EH (cell line): ENCODE measurements at places on chromosomes 1 and 21.

GRCh38 chr1:42177541-42177981, 13.0 kb upstream of the GUCA2A start:
- peak; percentile 86 for DNase-seq

DNA sequence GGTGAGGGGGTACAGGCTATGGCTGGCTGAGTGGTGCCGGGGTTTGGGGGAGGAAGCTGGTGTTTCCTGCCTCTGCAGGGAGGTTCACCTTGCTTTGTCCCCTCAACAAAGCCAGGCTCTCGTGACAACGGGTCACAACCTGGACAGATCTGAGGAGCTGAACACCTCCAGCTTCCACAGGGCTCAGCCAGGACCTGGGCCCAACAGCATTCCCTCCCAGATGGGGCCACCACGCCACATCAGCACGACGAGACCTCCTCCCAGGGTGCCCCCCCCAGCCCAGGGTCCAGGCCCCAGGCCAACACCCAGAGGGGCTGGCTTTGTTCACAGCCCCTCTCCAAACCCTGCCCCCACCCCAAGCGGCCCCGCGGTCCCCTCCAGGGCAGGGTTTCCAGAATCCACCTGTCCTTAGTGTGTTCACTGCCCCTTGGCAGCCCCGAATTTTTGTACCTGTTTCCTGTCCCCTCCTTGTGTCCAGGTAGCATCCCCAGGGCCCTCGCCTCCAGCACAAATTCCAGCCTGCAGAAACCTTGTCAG, 34.7 kb downstream of the UBE2G2 start:
- no peak for DNase-seq

DNA sequence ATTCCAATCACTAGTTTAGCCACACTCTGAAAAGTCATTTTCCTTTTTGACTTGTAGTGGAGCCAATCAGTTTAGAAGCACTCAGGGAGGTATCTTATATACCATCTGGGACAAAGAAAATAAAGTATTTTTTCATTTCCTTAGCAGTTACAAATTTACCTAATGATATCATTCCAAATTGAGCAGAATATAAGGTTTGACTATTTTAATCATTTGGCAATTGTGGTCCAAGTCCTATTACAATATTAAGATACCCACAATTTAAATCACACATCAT, 170.6 kb downstream of the LTN1 start:
- DNase-seq: peak; percentile 36

DNA sequence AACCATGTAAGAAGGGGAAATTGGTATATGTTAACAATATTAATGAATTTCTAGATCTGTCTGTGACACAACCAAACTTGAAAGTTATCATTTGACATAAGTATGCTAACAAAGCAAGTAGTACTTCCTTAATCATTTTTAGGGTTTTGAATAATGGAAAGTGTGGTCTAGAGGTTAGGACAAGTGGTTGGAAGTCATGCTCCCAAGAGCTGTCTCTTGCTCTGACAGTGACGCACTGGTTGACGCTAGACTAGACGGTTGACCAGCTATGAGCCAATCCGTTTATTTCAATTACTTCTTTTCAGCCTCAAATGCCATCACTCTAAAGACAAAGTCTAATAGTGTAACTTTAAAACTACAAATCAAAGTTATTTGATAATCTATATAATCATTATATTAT, 20.7 kb upstream of the RGS1 start:
- no peak for DNase-seq

DNA sequence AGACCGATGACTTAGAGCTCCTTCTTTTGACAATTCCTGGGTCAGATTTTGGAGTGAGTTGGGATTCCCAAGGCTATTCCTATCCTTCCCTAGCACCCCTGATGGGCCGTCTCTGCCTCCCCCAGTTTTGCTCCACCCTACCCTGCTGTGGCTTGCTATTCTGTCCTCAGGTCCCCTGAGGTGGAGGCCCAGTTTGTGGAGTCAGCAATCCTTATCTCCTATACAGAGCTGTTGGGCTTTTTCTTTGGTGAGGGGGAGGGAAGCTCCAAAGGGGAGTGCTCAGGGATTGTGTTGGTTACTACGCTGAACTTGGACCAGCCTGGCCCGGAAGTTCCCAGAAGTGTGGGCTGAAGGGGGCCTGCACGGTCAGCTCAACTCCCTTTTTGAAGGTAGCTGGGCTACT, 7.6 kb downstream of the SESN2 start:
- no peak for DNase-seq

DNA sequence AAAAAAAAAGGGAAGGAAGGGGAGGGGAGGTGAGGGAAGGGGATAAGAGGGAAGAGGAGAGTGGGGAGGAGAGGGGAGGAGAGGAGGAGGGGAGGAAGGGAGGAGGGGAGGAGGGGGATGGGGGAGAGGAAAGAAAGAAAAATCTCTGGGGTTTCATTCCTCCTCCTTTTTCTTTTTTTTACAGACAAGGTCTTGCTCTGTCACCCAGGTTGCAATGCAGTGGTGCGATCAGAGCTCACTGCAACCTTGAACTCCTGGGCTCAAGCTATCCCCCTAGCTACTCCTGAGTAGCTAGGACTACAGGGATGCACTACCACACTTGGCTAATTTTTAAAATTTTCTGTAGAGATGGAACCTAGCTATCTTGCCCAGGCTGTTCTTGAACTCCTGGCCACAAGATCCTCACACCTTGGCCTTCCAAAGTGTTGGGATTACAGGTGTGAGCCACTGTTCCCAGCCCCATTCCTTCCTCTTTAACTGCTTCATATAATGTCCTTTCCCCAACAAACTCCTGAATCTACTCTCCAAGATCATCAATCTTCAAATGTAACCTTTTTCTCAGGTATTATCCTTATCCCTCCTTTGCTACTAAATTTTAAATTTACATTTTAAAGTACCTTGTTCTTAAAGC, 23.2 kb downstream of the GON4L start:
- DNase-seq: no peak

DNA sequence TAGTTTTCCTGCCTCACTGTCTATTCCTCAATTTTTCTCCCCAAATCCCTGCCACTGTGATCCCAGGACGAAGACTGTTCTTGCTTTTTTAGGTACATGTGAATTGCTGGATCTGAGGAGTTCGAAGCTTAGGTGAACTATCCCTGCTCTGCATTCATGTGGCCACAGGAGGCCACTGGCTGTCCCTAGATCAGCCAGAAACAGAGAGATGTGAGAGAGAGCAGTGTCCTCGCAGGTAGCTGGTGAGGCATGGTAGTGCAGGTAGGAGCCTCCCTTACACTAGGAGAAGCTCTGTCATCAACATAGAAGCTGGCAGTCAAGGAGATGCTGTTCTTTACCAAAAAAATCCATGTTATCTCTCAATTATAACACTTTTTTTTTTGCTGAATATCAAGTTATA, 71.5 kb downstream of the USP24 start:
- no peak for DNase-seq

DNA sequence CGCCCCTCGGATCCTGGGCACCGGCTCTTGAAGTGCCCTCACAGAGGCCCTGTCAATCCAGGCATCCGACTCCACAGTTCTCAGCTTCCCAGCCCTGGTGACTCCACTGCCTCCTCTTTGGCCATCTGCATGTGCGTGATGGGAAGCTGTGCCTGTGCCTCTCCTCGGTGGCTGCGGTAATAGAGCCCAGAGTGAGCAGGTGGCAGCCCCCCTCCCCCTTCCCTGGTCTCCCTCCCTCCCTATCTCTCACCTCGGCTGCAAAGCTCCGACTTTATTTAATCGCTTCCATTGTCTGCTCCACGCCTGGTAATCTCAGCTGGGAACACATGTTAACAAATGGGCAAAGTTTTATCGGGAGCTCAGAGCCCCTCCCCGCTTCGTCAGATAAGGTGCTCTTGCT, 91.9 kb downstream of the IGSF21 start:
- no peak for DNase-seq

GRCh38 chr1:3625151-3625907, 514 bp downstream of the TPRG1L start:
- peak; percentile 47 for DNase-seq

DNA sequence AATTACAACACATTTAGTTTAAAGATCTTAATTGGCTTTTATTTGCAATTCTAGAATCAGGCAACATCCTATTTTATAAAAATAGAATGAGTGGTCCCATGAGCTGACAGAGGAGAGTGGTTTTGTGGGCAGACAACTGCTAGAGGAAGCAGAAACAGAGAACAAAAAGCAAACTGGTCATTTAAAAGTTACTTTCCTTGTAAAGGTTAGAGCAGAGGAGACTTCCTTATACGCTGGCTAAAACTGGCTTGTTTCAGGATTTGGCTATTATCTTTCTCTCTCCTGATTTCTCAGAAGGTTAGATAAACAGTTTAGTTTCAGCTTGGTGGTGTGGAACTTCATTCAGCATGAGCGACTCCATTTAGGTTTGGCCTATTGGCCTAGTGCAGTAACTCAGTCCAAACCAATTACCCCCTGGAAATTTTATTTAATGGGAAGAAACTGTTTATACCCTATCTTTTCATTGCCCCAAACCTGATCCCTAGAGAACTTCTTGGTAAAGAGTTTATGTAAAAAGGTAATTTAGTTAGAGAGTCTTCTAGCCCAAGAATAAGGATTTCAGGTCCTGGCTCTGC, 32.2 kb upstream of the IL20 start:
- no peak for DNase-seq

DNA sequence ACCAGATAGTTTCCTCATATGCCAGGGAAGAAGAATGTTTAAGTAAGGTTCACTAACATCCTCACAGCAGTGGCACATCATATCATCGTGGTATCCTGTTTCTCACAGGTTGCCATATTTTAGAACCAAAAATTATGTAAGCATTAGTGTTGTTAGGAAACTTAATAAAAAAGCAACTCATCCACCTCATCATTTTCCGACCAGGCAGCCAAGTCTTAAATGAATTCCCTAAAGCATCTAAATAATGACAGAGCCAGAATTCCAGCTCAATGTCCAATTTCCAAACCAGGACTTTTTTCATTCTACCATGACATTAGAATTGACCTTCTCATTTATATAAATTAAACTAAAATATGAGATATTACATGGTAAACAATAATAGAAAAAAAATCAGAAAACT, 272.7 kb downstream of the NTNG1 start:
- no peak for DNase-seq

- DNase-seq: peak; percentile 3
Measured at GRCh38 chr1:11384170-11384554, 94.8 kb upstream of the DISP3 start.

GRCh38 chr1:221766210-221766609, 24.3 kb upstream of the DUSP10 start:
- DNase-seq: peak; percentile 62

- peak; percentile 62 for DNase-seq
Measured at GRCh38 chr1:201310986-201311355, 27.7 kb downstream of the PKP1 start.

DNA sequence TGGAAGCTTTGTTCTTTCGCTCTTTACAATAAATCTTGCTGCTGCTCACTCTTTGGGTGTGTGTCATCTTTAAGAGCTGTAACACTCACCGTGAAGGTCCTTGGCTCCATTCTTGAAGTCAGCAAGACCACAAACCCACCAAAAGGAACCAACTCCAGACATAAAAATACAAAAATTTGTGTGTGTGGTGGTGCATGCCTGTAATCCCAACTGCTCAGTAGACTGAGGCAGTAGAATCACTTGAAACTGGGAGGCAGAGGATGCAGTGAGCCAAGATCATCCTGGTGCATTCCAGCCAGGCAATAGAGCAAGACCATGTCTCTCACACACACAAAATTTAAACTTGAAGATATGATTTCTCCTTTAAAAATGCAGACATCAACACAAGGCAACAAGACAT, 1431.7 kb upstream of the B3GALT2 start:
- no peak for DNase-seq

DNA sequence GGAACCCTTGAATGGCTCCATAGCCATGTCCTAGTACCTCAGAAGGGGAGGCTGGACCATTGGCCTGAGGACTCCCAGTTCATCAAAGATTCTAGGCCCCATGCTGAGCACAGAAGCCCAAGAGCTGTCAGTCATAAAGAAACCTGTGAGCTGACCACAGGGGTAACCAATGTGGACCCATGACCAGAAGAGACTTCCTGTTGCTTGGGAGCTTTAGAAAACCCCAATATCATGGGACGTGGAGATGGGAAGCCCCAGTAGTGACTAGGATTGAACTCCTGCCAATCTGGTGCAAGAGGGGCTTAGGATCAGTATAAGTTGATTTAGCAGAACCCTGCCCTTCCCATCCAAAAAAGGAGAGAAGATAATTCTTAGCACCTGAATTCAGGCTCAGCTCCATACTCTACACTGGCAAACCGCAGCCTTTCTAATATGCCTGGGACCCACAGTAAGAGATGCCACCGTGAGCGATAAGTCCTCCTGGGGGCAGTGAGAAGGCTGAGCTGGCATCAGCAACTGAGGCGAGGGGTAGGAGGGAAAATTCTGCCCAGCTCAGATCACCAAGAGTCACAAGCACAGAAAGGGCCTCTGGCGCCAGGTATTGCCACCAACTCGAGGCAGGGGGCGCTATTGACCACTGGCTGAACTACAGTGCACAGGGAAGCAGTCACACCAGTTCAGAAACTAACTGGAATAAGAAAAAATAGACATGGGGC, 108.9 kb downstream of the CAPN8 start:
- DNase-seq: peak; percentile 11

GRCh38 chr1:15962176-15962575, 13.7 kb downstream of the ZBTB17 start:
- DNase-seq: no peak

DNA sequence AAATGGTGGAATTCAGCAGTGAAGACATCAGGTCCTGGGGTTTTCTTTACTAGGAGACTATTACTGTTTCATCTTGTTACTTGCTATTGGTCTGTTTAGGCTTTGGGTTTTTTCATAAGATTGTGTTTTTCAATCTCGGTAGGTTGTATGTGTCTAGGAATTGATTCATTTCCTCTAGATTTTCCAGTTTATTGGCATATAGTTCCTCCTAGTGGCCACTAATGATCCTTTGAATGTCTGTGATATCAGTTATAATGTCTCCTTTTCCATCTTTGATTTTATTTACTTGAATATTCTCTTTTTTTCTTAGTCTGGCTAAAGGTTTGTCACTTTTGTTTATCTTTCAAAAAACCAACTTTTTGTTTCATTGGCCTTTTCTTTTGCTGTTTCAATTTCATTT, 233.0 kb downstream of the RWDD3 start:
- DNase-seq: no peak

DNA sequence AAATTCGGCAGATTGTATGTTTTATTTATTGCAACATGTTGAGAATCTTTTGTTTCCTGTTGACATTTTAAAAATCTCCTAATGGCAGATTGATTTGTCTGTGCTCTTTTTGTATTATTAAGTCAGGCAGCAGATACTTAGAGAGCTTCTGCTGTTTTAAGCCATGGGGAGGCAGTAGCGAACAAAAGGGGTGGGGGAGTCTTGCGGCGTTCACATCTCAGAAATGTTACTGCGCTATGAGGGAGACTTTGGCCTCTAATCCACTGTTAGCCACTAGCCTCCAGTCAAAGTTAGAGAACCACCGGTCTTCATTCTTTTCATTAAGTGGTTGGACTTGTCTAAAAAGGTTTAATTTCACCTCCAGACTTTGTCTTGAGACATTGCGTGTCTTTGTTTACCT, 93.6 kb downstream of the DYRK1A start:
- DNase-seq: no peak

DNA sequence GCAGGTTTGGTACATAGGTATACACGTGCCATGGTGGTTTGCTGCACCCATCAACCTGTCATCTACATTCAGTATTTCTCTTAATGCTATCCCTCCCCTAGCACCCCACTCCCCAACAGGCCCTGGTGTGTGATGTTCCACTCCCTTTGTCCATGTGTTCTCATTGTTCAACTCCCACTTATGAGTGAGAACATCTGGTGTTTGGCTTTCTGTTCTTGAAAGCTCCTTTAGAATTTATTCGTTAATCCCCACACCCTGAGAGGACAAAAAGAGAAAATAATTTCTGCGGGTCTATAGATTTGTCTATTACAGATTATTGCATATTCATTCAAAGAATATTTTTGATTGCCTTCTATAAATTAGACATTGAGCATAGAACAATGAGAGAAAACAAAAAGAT, 455.5 kb downstream of the PLPP3 start:
- no peak for DNase-seq

GRCh38 chr1:93021539-93022134, 57.4 kb upstream of the MTF2 start:
- DNase-seq: peak; percentile 58
